HCT116 (cell line): ENCODE measurements at places on chromosomes 12 and 14. TPM values are rescaled to one million over a fixed set of nuclear protein-coding genes. Genes with fewer than 3 reads are reported as not detected.

DNA sequence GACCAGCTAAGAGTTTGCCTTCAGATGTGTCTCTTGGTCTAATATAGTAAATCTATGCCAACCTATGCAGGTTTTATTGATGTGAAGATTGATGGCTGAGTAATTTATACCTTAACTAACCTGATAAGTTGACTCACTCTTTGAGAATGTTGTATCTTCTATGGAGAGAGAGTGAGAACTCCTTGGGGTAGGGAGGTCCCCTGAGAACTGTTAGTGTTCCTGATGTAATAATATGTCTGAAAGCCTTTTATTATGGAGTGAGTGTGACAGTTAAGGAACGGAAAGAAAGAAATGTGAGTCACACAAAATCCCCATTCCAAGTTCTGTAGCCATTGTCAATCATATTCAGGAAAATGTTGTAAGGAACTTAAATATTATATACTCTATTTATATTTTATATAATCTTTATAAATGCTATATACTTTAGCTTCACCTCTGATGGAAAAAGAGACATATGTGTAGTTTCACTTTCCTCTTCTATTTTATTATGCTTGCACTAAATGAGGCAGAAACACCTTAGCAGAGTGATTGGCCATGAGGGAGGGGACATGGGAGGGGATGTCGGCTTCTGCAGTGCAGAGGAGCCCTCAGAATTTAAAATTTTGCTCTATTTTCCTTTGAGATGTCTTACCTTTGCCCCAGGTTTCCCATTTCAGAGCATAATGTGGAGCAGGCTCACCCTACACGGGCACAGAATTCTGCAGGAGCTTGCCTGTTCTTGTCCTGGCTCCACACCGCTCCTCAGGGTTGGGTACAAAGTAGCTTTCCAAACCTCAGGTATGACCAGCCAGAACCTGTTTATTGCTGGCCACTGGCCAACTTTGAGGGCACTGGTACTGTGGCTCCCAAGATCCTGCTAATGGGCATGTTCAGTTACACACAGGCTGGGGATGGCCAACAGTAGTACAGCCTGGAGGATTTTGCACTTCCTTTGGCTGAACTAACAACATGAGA lies 57.7 kb downstream of the ARF6 start:
- peak; percentile 66 for DNase-seq
- peak overlapping the region; percentile 4; the same call in 1 of the 2 replicates for H3K4me3 ChIP-seq
- peaks cover 24% of the 10 kb centered on the region for H3K4me1 ChIP-seq
- no peaks in the 10 kb centered on the region for H3K36me3 ChIP-seq
- peak overlapping the region; percentile 57; the same call in 1 of the 2 replicates for H3K27ac ChIP-seq

GRCh38 chr14:64848239-64848638 lies 31.5 kb downstream of the SPTB start:
- H3K4me3 ChIP-seq, result no peak overlapping the region
- H3K27ac ChIP-seq, result no peak overlapping the region
- H3K27me3 ChIP-seq, result peaks cover 43% of the 10 kb centered on the region
- H3K4me1 ChIP-seq, result no peaks in the 10 kb centered on the region
- no peak for DNase-seq
- no peaks in the 10 kb centered on the region for H3K36me3 ChIP-seq

GRCh38 chr14:43042408-43042807 lies 1435.7 kb downstream of the LRFN5 start:
- H3K27me3 ChIP-seq, result no peaks in the 10 kb centered on the region
- no peaks in the 10 kb centered on the region for H3K36me3 ChIP-seq
- no peak for DNase-seq
- H3K27ac ChIP-seq, result no peak overlapping the region
- H3K4me3 ChIP-seq, result no peak overlapping the region

DNA sequence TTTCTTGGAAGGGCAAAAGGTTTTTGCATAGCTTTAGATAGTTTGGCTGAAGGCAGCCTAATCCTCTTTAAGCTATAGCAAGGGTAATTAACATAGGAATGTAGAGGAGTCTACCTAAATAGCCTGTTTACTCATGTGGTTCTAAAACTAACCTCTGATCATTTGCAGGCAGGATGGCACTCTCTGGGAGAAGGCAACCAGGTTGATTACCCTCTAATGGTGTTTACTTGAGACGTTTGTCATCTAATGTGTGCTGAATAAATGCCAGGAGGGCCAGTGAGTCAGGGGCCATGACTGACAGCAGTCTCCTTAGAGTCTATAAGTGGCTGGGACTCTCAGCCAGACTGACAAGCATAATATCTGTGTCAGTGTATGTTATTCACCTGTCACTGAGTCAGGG lies 286.4 kb downstream of the PCNX1 start:
- H3K27ac ChIP-seq, result no peak overlapping the region
- H3K27me3 ChIP-seq, result no peaks in the 10 kb centered on the region
- no peaks in the 10 kb centered on the region for H3K36me3 ChIP-seq
- H3K4me3 ChIP-seq, result no peak overlapping the region
- DNase-seq, result no peak

GRCh38 chr12:8609061-8609570 lies 3.5 kb downstream of the AICDA start:
- H3K4me3 ChIP-seq, result no peak overlapping the region
- peak; percentile 35 for DNase-seq
- no peaks in the 10 kb centered on the region for H3K4me1 ChIP-seq
- no peaks in the 10 kb centered on the region for H3K36me3 ChIP-seq
- no peak overlapping the region for H3K27ac ChIP-seq

GRCh38 chr12:128442096-128442495 lies 175.1 kb downstream of the TMEM132C start:
- H3K27ac ChIP-seq, result no peak overlapping the region
- H3K27me3 ChIP-seq, result no peaks in the 10 kb centered on the region
- H3K4me1 ChIP-seq, result no peaks in the 10 kb centered on the region
- no peaks in the 10 kb centered on the region for H3K36me3 ChIP-seq
- no peak for DNase-seq
- H3K4me3 ChIP-seq, result no peak overlapping the region

DNA sequence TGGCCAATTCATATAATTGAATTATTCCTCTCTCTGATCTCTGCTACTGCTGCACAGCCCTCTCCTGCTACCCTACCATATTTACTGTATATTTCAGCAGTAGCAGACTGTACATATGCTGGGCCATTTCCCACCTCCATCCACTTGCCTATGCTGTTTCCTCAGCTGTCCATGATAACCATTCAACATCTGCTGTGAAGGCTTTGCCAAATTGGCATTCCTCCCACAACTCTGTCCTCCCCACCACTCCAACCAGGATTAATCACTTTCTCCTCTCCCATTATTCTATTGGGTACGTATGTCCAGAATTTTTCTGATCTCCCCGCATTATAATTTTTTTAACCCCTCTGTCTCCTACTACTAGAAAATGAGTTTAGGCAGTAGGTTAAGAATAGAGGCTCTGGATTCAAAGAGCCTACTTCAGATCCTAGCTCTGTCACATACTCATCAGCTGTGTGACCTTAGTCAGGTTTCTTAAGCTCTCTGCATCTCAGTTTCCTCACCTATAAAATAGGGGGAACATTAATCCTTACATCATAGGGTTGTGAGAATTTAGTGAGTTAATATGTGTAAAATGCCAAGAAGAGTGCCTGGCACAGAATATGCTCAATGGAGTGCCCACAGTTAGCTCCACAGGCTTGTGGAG lies 123.3 kb downstream of the KICS2 start:
- no peaks in the 10 kb centered on the region for H3K27me3 ChIP-seq
- peaks cover 10% of the 10 kb centered on the region; the same call in 1 of the 2 replicates for H3K36me3 ChIP-seq
- peaks cover 29% of the 10 kb centered on the region for H3K4me1 ChIP-seq
- no peak overlapping the region for H3K4me3 ChIP-seq
- no peak for DNase-seq

- no peak overlapping the region for H3K4me3 ChIP-seq
- no peaks in the 10 kb centered on the region for H3K4me1 ChIP-seq
- DNase-seq, result no peak
- no peak overlapping the region for H3K27ac ChIP-seq
These were observed 88.3 kb downstream of the STON2 start for GRCh38 chr14:81311778-81312177.

- H3K27ac ChIP-seq, result no peak overlapping the region
- H3K4me1 ChIP-seq, result peaks cover 22% of the 10 kb centered on the region
- H3K27me3 ChIP-seq, result no peaks in the 10 kb centered on the region
- no peak overlapping the region for H3K4me3 ChIP-seq
- H3K36me3 ChIP-seq, result no peaks in the 10 kb centered on the region
These were observed 1.9 kb upstream of the BICD1 start for GRCh38 chr12:32104572-32105355.

GRCh38 chr14:75979071-75979571 lies 2.7 kb downstream of the TGFB3 start:
- H3K36me3 ChIP-seq, result no peaks in the 10 kb centered on the region
- H3K4me1 ChIP-seq, result peaks cover 16% of the 10 kb centered on the region
- no peak overlapping the region for H3K4me3 ChIP-seq
- no peak overlapping the region for H3K27ac ChIP-seq
- no peak for DNase-seq

DNA sequence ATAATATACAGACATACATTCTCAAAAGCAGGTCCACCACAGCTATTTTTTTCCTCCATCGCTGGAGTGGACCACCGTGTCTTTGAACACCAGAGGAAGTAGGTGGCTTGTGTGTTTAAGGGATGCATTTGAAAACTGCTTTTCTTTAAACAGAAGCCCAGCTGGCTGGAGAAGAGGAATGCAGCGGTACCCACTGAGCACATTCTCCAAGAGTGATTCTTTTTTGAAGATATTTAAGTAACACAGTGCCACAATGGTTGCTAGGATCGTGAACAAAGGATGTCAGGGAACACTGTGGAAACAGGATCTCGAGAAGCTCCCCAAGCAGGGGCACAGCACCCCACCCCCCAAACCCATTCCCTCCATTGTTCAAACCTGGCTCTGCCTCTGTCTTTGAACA lies 286.6 kb upstream of the PWP1 start:
- no peak overlapping the region for H3K27ac ChIP-seq
- H3K4me1 ChIP-seq, result peaks cover 34% of the 10 kb centered on the region
- no peak overlapping the region for H3K4me3 ChIP-seq
- no peak for DNase-seq

DNA sequence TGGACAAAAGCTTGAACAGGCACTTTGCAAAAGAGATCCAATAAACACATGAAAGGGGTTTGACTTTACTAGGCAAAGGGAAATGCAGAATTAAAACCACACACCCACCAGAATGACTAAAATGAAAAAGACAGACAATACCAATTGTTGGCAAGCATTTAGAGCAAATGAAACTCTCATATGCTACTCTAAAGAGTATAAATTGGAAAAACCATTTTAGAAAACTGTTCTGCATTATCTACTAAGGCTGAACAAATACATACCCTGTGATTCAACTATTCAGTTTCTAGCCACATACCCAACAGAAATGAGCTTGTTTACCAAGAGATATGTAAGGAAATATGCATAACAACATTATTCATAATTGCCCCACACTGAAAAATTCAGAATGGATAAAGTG lies 8.5 kb upstream of the IL22 start:
- H3K36me3 ChIP-seq, result no peaks in the 10 kb centered on the region
- DNase-seq, result no peak
- H3K4me3 ChIP-seq, result no peak overlapping the region

DNA sequence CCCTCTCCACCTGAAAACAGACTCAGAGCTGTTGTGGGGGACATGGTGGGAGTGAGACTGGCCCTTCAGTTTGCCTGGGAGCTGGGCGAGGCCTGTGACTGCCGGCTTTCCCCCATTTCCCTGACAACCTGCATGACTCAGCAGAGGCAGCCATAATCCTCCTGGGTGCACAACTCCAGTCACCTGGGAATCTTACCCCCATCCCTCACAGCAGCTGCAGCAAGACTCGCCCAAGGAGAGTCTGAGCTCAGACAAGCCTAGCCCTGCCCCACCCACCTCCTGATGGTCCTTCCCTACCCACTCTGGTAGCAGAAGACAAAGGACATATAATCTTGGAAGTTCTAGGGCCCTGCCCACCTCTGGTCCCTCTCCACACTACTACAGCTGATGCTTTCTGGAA lies 207.3 kb upstream of the ARID2 start:
- no peak for DNase-seq
- H3K4me1 ChIP-seq, result peaks cover 5% of the 10 kb centered on the region; the same call in 1 of the 2 replicates
- no peak overlapping the region for H3K27ac ChIP-seq
- no peak overlapping the region for H3K4me3 ChIP-seq
- no peaks in the 10 kb centered on the region for H3K27me3 ChIP-seq

GRCh38 chr14:103142721-103143302 lies 19.6 kb downstream of the TNFAIP2 start:
- no peak overlapping the region for H3K27ac ChIP-seq

- no peak for DNase-seq
- no peak overlapping the region for H3K27ac ChIP-seq
- no peaks in the 10 kb centered on the region for H3K4me1 ChIP-seq
- H3K4me3 ChIP-seq, result no peak overlapping the region
These were observed 6.4 kb downstream of the AQP6 start for GRCh38 chr12:49979016-49979586.

DNA sequence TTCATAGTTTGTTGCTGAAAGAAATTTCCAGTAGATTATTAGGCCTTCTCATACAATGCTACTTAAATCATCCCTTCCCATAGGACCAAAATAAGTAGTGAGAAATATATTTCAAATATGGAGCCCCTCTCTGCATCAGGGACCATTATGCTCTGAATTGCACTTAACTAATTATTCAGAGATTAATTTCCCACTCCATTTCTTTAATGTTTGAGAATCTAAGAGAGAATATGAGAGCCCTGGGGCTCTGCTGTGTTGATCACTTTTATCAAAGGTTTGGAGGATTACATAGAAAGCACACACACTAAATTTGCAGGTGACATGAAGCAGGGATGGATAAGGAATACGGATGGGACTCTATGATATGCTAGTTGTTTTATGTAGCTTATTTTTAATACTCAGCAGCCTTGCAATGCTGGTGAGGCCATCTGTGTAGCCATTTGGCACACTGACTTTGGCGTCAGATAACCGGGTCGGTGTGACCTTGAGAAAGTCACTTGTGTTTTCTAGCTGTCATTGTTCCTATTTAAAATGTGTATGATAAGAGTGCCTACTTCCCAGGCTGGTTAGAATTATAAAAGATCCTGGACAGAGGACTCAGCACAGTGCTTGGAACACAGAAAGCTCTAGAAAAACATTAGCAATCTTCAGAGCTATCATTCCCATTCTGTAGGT lies 49.9 kb upstream of the FBXO21 start:
- H3K27me3 ChIP-seq, result peaks cover 22% of the 10 kb centered on the region
- no peak overlapping the region for H3K4me3 ChIP-seq
- no peaks in the 10 kb centered on the region for H3K4me1 ChIP-seq

GRCh38 chr12:105222284-105222655 lies 13.7 kb downstream of the APPL2 start:
- no peaks in the 10 kb centered on the region for H3K4me1 ChIP-seq
- no peak for DNase-seq
- no peak overlapping the region for H3K4me3 ChIP-seq
- no peak overlapping the region for H3K27ac ChIP-seq
- no peaks in the 10 kb centered on the region for H3K27me3 ChIP-seq
- no peaks in the 10 kb centered on the region for H3K36me3 ChIP-seq

GRCh38 chr12:20477255-20477654 lies 108.9 kb downstream of the PDE3A start:
- H3K4me3 ChIP-seq, result no peak overlapping the region
- DNase-seq, result no peak
- no peaks in the 10 kb centered on the region for H3K27me3 ChIP-seq
- no peaks in the 10 kb centered on the region for H3K4me1 ChIP-seq
- H3K27ac ChIP-seq, result no peak overlapping the region
- no peaks in the 10 kb centered on the region for H3K36me3 ChIP-seq

The PKP2 gene
- 21.5 TPM for total RNA-seq

The CLEC2A gene
- total RNA-seq, result not detected

The AHNAK2 gene
- 45.0 TPM for total RNA-seq

The TROAP gene
- 99.1 TPM for total RNA-seq

The NRIP2 gene
- total RNA-seq, result not detected

The MARK3 gene
- 72.5 TPM for total RNA-seq

The TAS2R19 gene
- total RNA-seq, result 1.6 TPM

The HOXC4 gene
- total RNA-seq, result 1.5 TPM

The TCTN1 gene
- 27.0 TPM for total RNA-seq

The KRT79 gene
- total RNA-seq, result not detected

The TPPP2 gene
- total RNA-seq, result not detected
